BE2C (cell line): ENCODE measurements at places on chromosomes 11 and 22.

GRCh38 chr22:19728836-19729235, 5.5 kb downstream of the GP1BB start:
- DNase-seq = no peak

DNA sequence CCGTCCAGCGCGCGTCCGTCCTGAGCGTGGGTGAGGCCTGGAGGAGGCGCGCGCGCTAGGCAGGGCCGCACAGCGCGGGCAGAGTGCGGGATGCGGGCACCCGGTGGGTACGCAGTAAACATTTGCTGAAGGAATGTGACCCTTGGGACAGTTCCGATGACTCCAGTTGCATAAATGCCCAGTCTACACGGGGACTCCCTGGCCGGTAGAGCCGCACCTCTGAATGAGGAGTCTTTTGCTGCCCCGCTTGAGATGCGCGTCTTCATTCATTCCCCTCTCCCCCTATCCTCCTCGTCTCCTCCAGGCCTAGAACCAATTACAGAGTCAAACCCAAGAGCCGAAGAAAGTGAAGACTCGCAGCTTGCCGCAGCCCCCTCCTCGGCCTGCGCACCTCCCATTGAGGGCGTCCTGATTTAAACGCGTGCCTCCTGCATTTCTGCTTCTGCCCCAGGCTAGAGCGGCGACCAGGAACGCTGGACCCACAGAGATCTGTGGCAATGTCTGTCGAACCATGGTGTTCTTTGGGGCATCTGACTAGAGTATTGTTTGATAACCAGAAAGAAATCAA, 729 bp upstream of the CHKB start:
- no peak for DNase-seq

DNA sequence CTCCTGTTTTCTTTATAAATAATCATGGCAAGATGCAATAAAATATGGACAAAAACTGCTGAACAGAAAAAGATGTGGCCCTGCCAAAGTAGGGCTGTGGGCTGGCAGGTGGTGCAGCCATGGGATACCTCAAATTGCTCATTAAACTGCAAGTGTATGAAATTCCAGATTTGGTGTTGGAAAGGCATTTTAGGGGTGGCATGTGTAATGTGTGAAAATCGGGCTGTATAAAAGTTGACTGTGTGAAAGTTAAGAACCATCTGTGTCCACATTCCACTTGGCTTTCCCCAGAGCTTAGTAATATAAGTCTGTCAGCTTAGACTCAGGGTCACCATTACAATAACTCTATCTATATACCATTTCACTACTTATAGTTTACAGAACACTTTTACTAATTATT, 34.8 kb upstream of the FZD4 start:
- DNase-seq = no peak

DNA sequence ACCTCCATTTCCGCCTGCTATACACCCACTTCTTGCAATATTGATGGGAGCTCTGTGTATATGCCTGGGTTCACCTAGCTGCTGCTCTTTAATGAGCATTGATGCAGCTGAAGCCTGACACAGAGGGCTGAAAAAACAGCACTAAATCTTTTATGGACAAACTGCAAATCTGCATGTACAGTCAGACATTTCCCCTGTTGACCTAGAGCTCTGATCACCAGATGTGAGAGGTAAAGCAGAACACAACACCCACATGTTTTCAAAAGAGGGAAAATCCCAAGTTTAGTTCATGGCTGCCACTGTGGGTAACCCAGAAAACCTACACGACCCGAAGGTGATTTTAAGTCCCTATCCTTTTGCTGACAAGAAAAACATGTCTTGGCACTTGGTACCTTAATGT, 303.0 kb upstream of the PITPNB start:
- no peak for DNase-seq

DNA sequence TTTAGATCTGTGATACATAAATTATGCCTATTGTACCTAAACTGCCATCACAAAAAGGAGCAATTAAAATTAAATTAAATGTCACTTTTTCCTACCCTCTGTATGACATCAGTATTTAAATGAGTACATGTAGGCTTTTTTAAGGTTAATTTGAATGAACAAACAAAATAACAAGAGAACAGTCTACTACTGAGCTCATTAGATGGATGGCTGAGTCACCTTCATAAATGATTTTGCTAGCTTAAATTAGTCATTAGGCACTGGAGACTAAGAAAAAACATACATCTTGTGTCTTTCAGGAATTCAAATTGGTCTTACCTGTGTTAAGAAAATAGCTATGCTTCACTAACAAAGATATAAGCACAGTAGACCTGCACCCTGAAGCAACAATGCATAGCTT, 153.6 kb downstream of the RCN1 start:
- no peak for DNase-seq

GRCh38 chr11:76723548-76723947, 53.0 kb upstream of the LRRC32 start:
- DNase-seq = no peak

GRCh38 chr11:110169738-110170137, 76.5 kb downstream of the ZC3H12C start:
- no peak for DNase-seq

- peak; percentile 74 for DNase-seq
Observed at GRCh38 chr11:112999520-112999919, 38.3 kb downstream of the NCAM1 start.

- DNase-seq = peak; percentile 56
Observed at GRCh38 chr11:123122341-123122740, 60.4 kb upstream of the HSPA8 start.

DNA sequence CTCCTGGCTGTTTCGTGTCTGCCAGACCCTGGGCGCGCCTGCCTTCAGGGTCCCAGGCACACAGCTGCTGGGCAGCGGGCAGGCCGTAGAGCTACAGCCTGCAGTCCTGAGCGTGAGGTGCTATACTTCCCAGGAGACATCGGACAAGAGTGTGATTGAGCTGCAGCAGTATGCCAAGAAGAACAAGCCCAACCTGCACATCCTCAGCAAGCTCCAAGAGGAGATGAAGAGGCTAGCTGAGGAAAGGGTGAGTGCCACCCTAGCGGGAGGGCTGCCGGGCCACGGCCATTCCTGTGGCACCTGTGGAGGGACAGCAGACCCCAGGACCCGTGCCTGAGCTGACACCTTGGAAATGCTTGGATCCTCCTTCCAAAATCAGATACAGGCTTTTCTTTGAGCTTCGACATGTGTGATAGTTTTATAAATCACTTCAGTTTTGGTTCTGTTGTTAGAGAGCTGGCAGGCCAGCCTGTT, 7.1 kb upstream of the RANBP1 start:
- DNase-seq = no peak

DNA sequence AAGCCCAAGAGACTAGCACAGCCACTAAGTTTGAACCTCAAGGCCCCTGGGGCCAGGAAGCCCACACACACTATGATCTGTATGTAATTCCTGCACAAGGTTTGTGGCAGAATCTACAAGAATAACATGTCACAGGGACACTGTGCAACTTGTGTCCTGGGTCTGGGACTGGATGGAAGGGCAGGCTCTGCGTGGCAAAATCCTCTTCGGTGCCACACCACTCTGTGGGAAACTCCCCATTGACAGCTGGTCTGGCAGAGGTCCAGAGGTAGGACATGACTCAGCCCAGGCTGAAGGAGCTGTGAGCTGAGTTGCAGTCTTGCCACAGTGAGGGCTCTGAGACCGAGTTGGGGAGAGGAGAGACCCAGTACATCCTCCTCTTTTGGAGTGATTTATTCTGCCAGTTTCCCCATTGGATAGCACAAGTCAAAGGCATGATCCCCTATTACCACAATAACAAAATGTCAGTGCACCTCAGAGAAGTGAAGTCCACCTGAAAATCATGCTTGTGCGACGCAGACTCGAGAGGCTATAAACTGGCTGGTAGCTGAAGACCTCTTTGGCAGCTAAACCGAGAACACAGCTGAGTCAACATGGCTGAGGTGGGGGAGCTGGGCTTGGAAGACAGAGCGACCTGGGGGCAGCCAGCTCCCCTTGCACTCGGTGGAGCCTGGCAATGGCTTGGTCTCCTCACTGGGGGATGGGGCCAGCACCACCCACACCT, 23.3 kb upstream of the SERPIND1 start:
- peak; percentile 52 for DNase-seq

DNA sequence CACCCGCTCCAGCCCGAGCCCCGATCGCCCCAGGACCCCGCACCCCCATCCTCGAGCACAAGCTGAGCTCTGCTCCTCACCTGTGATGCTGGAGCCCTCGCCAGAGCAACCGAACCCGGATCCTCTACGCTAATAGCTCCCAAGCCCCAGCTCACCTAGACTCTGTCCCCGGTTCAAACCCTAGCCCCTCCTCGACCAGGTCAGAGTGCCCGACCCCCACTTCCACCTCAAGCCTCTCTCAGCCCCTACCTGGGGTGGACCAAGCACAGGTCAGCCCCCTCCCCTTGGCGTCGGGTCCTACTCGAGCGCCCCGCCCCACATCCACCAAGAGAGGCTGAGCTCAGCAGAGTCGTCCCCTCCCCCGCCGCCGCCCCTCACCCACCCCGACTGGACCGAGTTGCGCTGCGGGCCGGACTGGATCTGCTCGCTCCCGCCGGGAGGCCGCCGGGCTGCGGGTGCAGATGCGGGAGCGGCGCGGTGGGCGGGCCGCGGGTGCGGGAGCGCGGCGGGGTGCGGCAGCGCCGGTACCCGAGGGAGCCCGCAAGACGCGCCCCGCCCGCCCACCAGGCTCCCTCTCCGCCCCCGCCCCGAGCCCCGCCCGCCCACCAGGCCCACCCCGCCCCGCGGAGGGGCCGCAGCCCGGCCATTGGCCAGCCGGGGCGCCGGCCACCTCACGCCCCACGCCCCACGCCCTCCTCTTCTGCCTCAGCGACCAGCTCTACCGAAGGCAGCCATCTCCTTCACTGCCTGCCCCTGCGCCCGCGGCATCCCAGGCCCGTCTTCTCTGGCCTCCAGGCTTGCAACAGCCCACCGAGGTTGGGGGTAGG, 577 bp upstream of the DKK3 start:
- DNase-seq = peak; percentile 78

- DNase-seq = no peak
Observed at GRCh38 chr11:1967641-1968225, 20.6 kb downstream of the MRPL23 start.

DNA sequence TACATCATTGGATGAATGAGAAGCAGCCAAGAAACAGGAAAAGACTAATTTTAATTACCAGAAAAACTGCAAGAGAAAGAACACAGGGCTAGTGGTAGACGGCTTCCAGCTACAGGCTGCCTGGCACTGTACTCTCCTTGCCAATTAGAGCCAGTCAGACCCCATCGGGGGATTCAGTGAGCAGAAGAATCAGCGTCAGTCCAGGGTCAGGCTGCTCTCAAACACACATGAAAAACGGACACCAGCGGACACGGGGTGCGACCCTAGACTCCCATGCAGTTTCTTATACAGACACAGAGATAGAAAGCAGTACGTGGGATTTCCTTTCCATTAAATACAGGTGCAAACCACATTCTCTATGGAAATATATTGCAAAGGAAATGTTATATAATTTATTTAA, 1.1 kb upstream of the CNTN5 start:
- peak; percentile 19 for DNase-seq

DNA sequence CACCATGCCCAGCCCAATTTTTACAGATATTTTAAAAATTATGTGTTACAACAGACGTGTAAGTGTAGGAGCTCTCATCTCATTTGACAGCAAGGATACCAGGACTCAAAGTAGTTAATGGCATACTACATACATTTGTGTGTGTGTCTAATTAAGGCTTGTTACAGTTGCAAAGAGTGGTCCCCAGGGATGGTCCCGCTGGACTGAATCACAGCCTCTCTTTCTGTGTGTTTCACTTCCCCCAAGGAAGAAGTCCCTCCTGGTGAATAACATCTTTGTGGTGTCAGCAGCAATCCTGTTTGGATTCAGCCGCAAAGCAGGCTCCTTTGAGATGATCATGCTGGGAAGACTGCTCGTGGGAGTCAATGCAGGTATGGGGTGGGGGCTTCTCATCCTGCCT, 17.2 kb downstream of the SLC2A11 start:
- no peak for DNase-seq

DNA sequence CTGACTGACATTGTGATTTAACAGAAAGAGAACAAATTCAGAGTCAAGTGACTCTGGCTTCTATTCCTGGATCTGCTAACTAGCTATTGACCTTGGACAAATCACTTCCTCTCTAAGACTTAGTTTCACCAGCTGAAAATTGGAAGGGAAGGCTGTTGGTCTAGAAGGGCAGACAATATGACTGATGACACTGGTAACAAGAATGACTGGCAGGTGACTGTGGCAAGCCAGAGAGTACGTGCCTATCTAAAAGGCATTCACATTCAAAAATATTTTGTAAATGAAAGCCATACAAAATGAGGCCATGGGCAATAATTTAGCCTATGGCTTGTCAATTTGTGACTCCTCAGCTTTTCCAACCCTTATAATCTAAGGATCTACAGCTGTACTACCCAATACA, 23.5 kb downstream of the SERGEF start:
- no peak for DNase-seq

DNA sequence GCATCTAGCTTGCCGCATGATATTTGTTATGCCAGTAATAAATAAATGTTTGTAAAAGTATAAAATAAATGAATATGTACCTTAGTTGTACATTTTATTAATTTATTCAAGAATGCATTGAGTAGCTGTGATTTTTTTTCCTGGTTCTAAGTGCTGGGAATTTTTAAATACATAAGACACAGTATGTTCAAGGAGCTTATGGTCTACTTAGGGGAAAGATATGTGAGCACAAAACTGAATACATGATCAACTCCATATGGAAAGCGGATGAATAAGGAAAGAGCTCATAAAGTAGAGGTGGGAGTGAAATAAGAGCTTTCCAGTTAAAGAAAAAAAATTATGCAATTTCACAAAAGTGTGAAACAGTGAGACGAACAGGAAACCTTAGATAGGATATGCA, 944.2 kb upstream of the CCDC90B start:
- no peak for DNase-seq
